ENCODE measurements at places on chromosomes 6 and 20.
A peak's percentile ranks its signal among the peaks of the same experiment; 100 is the strongest.

DNA sequence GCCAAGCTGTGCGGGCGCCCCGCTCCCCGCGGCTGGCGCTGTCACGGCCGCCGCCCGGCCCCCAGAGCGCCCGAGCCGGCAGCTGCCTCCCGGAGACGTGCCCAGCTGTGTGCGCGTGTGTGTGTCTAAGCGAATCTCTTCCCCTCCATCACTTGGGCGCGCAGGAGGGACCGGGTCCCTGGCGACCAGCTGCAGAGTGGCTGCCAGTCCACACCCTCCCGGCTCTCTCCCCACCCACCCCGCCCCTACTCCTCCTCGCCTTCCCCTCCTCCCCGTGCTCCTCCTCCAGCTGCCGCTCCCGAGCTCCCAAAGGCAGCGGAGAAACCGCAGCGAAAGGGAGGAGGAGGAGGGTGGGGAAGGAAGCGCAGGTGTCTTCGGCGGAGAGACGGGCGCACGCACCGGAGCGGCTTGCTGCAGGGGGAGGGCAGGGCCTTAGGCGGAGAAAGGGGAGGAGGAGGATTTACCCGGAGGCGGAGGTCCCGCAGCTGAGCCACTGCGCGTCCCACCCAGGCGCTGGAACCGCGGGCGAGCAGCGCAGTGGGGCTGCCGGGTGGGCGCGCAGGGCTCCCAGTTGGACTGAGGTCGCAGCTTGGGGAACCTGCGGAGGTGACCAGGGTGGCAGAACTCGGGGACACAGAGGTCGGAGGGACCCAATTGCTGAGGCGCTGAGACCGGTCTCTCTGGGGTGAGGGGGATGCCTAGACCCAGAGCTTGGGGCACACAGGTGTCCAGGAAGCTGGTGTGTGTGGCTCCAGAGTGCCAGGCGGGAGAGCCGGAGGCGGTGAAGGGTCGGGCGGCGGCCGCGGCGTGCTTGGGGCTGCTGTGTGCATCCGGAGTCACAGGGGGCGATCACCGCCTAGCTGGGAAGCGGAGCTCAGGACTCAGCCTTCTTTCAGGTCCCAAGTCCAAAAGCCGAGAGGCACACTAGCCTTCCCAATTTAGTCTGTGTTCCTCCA lies at the start of gene HS3ST5:
HS3ST5 (minus strand) TSS at position 198 of the 956 bp plus-strand sequence. CDS start 280,178 bp downstream, outside the sequence.
- DNase-seq: no peak

- DNase-seq: no peak
Measured at GRCh38 chr20:21377701-21378100, 19.6 kb downstream of the NKX2-4 start.

GRCh38 chr6:29734046-29735018 lies 11.1 kb downstream of the HLA-F start:
- no peak for DNase-seq

DNA sequence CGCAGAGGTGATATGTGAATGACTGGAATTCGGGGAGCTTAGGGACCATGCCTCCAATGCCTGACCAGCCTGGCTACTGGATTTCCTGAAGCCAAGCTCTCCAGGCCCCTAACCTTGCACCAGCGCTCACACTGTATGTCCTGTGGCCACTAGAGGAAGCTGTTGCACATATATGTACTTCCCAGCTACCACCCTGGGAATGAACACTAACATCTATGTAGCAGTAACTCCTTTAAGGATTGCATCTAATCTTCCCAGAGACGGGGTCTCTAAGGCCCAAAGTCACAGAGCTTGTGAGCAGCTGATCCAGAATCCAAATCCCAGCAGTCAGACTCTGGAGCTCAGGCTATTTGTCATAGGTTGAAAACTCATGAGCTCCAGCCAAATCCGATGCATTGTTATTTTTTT lies 20.4 kb upstream of the BPIFB1 start:
- peak; percentile 63 for DNase-seq

- no peak for DNase-seq
Measured at GRCh38 chr6:40409716-40410397, 177.3 kb downstream of the LRFN2 start.

DNA sequence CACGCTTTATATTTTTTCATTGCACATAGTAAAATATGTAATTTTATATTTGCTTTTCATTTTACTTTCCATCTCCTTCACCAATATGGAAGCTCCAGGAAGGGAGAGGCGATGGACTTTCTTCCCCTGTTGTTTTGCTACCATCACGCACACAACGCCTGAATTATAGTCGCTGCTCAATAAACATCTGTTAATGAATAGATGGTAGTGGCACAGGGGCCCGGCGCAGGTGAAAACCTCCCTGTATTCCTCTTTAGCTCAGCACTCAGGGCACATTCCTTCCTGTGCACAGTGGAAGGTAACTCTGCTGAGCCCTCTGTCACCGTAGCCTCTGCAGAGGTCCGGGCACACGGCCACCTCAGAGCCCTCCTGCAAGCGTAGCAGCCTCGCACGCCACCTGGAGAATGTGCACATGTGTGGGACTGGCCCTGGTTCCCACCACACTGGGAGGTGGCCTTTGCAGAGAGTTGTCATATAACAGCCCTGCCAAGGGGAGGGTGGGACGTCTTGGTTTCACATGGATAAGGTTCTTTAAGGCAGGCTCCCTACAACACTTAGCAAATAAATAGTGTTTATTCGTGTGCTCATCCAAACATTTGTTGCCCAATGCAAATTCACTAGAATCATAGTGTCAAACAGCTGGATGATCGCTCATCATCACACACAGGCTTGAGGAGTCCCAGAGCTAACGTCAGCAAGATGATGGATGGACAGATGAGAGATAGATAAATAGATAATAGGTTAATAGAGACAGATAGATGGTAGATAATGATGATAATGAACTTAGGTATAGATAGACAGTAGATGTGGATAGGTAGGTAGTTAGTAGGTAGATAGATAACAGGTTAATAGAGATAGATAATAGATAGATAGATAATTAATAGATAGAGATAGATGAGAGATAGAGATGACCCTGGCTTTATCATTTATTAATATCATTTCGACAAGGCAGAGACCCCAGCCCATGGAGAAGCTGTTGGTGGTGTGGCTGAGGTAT lies 32.3 kb upstream of the AFDN start:
- DNase-seq: no peak

GRCh38 chr20:54550776-54551396 lies 75.5 kb downstream of the DOK5 start:
- DNase-seq: no peak

DNA sequence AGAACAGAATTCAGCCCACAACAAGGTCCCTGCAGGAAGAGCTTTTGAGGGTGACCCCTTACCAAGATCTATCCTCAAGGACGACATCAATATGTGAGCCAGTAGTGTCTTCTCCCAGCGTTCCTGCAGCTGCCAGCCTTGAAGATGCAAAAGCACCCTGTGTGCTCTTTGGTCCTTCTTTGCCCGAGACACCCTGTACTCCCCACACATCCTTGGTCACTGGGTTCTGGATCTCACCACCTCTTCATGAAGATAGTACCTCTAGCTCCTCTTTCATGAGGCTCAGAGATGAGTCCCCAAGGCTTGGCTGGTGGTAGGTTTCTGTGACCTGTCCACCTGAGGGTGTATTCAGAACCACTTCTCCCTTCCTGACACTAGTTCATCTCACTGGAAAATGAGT lies 259.6 kb upstream of the FOXQ1 start:
- no peak for DNase-seq

DNA sequence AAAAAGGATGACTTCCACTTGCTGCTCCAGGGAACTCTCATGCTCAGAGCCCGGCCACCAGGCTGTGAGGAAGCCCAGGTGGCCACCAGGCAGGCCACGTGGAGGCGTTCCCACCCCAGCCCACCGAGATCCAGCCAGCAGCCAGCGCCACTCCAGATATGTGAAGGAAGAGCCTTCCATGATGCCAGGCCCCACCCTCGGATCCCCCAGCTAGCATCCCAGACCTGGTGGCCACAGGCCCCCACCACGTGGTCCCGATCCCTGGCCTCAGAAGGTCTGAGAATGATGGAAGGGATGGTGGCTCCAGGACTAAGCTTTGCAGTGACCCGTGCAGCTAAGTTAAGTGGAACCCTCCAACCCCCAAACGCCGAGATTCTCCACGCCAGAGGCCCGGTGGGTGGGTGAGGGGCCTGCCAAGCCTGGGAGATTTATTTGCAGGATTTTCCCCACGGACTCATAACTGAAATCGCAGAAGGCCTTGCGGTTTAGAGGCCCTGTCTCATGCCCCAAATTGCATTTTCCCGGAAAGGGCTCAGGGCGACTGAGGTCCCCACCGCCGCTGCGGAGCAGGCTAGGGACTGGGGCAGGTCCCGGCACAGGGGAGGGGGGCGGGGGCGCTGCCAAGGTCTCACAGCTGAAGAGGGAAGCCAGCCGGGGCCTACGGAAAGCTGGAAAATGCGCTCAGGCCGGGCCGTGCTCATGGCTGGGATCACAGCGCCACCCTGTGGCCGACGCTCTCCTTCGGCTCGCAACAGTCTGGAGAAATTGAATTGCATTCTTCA lies 31.1 kb upstream of the CST7 start:
- peak; percentile 51 for DNase-seq

- DNase-seq: no peak
Measured at GRCh38 chr6:3444276-3445088, 12.4 kb downstream of the SLC22A23 start.

Data from foreskin fibroblast (primary cell).